ENCODE measurements at places on chromosomes 16 and 17. TPM values are rescaled to one million over a fixed set of nuclear protein-coding genes. Genes with fewer than 3 reads are reported as not detected.

DNA sequence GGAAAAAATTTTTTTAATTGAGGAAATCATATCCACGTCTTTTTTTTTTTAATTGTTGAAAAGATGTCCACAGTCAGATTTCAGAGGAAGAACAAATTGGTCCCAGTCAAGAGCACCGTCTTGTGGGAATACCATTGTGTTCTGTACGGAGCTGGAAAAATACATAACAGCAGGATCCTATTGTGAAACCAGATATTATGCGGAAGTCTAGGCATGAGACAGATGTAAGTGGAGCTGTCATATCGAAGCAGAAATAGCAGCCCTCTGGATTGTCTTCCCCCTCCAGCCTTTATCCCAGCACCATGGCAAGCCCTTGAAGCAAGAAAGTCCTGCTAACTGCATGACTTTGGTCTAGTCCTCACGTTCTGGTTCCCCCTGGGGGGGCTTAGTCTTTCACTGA is 391.6 kb upstream of the ASIC2 start:
- no peak overlapping the region for H3K4me3 ChIP-seq
- no peaks in the 10 kb centered on the region for H3K27me3 ChIP-seq
- H3K27ac ChIP-seq = no peak overlapping the region
- no peaks in the 10 kb centered on the region for H3K4me1 ChIP-seq
- DNase-seq = no peak

- H3K27me3 ChIP-seq = peaks cover 2% of the 10 kb centered on the region
- no peak overlapping the region for H3K4me3 ChIP-seq
- DNase-seq = no peak
- H3K36me3 ChIP-seq = no peaks in the 10 kb centered on the region
- H3K4me1 ChIP-seq = no peaks in the 10 kb centered on the region
These were observed 18.5 kb upstream of the CCL23 start for GRCh38 chr17:36036235-36036634.

EXOC7 gene
- 183 TPM for total RNA-seq

SOST gene
- 29.6 TPM for total RNA-seq

GPR179 gene
- 0.97 TPM for total RNA-seq

EXOSC6 gene
- total RNA-seq = 25.1 TPM

P2RX5 gene
- 0.36 TPM for total RNA-seq
